ENCODE measurements at places on chromosomes 7 and 10.

GRCh38 chr7:49527182-49527581 is 246.3 kb upstream of the VWC2 start:
- DNase-seq, result no peak

GRCh38 chr10:113135025-113135424 is 185.0 kb downstream of the TCF7L2 start:
- no peak for DNase-seq

DNA sequence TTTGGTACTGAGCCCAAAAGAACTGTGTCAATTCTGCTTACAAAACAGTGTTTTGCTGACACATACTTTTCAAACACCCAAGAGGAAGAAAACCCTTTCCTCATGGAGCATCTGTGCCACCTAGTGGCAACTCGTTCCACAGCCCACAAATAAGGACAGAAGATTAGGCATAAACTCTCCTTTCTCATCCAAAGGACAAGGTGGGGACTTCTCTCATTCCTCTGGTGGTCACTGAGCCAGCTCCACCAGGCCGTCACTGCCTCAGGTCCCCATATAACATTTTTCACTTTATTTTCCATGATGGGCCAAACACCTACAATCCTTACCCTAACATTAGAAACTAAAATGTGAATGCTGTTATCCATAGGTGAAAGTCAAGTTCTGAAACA is 76.9 kb downstream of the RNF216 start:
- peak; percentile 80 for DNase-seq

DNA sequence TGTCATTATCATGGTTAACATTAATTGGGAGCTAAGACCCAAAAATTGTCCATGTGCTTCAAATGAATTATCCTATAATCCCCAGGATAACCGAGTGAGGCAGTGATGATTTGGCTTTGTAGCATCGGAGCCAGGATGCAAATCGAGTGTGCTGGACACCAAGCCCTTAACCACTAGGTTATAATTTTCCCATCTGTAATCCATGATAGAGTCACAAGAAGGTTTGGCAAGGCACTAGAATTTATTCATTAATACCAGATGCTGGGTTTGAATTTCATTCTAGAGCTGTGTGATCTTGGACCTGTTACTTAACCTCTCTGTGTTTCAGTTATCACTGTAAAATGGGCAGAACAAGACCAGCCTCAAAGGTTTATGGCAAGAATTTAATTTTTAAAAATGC is 21.0 kb upstream of the ITGB1 start:
- DNase-seq, result no peak

DNA sequence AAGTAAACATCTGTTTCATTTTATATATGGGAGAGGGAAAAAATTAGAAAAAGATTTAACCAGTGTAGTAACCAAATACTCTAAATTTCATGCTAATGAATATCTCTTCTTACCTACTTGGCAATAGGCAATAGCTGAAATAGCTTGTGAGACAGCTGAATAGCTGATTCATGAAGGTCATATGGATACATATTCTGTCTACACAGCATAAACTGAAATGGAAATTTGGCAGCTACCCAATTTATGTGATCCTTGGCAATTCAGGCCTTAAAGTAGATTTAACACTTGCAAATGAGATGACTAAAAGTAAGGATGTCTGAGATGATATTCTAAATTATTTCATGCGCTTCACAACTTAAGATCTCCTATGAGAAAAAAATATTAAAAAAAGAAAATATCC is 261.2 kb upstream of the SEMA3A start:
- DNase-seq, result no peak

- DNase-seq, result no peak
Observed at GRCh38 chr10:109430799-109431198, 492.5 kb downstream of the XPNPEP1 start.

GRCh38 chr10:58109731-58110130 is 158.0 kb downstream of the IPMK start:
- no peak for DNase-seq

GRCh38 chr10:125955766-125956165 is 59.4 kb downstream of the FANK1 start:
- no peak for DNase-seq

DNA sequence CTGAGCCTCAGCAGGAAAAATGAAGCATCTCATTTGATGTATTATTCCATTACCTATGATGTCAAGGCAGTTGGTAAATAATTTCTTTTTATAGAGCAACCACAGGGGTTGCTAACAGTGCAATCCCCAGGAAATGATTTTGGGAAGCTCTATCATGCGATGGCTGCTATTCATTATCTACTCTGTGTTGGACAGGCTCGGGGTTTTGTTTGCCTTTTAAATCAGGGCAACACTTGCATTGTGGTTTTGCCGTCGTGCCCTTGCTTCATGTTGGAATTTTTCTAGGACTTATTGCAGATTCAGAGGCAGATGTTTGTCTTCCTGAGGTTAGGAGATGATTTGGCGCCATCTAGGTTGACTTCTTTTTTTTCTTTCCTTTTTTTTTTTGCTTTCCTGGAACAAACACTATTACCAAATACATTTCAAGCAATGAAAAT is 128.4 kb downstream of the BICC1 start:
- peak; percentile 16 for DNase-seq

- no peak for DNase-seq
Observed at GRCh38 chr7:20444030-20444800, 113.5 kb downstream of the ITGB8 start.
